SK-N-SH (cell line): ENCODE measurements at places on chromosomes 5 and 9. TPM values are rescaled to one million over a fixed set of nuclear protein-coding genes. Genes with fewer than 3 reads are reported as not detected.

Gene NTNG2
- polyA plus RNA-seq = 5.1 and 6.1 TPM in 2 replicates

Gene CENPK
- 5.4 and 11.3 TPM in 2 replicates for polyA plus RNA-seq

Gene ROR2
- 0.34 and 0.43 TPM in 2 replicates for polyA plus RNA-seq

Gene ANKH
- 14.8 and 22.0 TPM in 2 replicates for polyA plus RNA-seq

Gene OR1N1
- polyA plus RNA-seq = not detected in 2 replicates

DNA sequence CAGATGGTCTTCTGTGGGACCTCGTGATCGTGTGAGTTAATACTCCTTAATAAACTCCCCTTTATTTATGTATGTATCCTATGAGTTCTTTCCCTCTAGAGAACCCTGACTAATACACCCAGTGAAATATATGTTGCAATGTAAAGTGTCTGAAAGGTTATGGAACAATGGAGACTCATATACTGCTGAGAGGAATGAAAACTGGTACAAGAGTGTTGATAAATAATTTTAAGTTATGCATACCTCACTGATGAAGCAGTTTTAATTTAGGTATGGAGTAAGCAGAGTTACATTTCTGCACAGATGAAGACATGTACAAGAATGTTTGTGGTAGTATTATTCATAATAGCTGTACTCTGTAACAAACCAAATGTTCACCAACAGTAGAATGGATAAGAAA, 438.3 kb downstream of the TAF11L14 start:
- no peaks in the 10 kb centered on the region for H3K4me1 ChIP-seq
- no peaks in the 10 kb centered on the region for H3K36me3 ChIP-seq
- no peak for DNase-seq
- no peaks in the 10 kb centered on the region for H3K27me3 ChIP-seq
- H3K4me3 ChIP-seq = no peak overlapping the region
- no peak overlapping the region for H3K27ac ChIP-seq

GRCh38 chr5:178520851-178521250, 69.3 kb downstream of the COL23A1 start:
- no peaks in the 10 kb centered on the region for H3K4me1 ChIP-seq
- no peak overlapping the region for H3K27ac ChIP-seq
- H3K36me3 ChIP-seq = no peaks in the 10 kb centered on the region
- no peaks in the 10 kb centered on the region for H3K27me3 ChIP-seq
- no peak overlapping the region for H3K4me3 ChIP-seq
- DNase-seq = no peak

GRCh38 chr5:113108485-113108884, 131.9 kb downstream of the DCP2 start:
- H3K36me3 ChIP-seq = no peaks in the 10 kb centered on the region
- H3K4me3 ChIP-seq = no peak overlapping the region
- peaks cover 17% of the 10 kb centered on the region; the same call in 1 of the 2 replicates for H3K4me1 ChIP-seq

DNA sequence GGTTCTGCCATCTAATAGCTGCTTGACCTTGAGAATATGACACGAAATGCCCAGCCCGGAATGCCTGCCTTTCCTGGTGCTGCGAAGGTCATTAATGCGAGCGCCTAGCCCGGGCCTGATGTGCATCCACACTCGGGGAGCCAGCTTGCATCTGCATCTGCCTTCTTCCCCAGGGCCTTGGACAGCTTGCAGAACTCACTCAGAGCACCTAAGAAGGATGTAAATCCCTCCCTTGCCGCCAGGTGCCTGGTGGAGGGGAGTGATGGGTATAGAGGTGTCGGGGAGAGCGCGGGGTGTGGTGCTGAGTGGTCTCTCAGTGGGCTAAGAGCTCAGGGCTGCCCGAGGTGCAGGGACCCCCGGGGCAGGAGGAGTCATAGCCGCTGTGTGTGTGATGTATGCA, 127.2 kb downstream of the MRPL36 start:
- no peaks in the 10 kb centered on the region for H3K36me3 ChIP-seq
- DNase-seq = no peak
- no peaks in the 10 kb centered on the region for H3K4me1 ChIP-seq
- no peak overlapping the region for H3K27ac ChIP-seq
- no peak overlapping the region for H3K4me3 ChIP-seq
- H3K27me3 ChIP-seq = peaks cover 62% of the 10 kb centered on the region
